ENCODE measurements at places on chromosomes 13 and 19.

DNA sequence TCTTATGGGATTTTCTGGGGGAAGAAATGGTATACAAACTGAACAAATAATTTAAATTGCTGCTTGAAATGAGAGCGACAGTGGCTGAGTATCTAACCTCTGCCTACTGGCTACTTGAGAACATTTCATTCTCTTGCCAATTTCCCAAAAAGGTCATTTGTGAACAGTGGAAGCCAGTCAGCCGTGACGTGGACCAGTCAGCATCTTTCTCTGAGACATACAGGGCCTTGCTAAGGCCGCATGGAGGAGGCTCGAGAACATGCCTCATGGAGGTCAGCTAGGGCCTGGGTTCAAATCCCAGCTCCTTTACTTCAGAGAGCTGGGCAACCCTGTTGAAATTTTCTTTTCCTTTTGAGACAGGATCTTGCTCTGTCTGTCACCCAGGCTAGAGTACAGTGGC lies 20.3 kb downstream of the ZC3H4 start:
- DNase-seq, result no peak

GRCh38 chr13:97371486-97372109 lies 62.4 kb upstream of the RAP2A start:
- DNase-seq, result no peak

DNA sequence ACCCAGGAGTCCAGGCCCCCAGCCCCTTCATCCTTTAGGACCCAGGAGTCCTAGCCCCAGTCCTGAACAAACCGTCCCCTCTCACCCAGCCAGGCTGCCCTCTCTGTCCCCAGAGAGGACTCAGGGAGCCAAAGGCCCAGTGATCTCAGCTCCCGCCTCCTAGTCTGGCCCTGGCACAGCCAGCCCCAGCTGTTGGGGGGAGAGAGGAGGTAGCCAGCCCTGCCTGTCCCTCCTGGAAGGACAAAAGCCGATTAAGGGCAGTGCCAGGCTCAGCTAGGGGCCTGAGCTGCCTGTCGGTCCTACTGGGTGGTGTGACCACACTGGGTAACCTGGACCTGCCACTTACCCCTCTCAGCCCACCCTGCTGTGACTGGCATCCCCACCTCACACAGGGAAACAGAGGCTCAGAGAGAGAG lies 14.5 kb downstream of the LIPE start:
- no peak for DNase-seq

DNA sequence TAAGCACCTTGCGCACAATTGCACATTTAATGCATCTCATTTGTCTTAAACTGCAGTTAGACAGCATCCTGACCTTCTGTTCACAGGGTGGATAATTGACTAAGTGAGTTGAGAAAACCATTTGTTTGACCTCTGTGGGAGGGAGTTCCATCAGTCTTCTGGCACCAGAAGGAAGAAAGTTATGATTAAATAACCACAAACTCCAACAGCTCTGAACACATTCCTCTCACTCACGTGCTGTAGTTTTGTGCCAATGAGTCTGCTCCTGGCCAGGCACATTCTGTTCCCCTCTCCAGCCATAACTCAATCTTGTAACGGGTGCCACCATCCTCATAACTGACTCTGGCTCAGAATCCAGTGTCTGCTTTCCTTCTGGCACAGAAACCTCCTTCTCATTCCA lies 817.2 kb downstream of the SLITRK1 start:
- DNase-seq, result peak; percentile 96

DNA sequence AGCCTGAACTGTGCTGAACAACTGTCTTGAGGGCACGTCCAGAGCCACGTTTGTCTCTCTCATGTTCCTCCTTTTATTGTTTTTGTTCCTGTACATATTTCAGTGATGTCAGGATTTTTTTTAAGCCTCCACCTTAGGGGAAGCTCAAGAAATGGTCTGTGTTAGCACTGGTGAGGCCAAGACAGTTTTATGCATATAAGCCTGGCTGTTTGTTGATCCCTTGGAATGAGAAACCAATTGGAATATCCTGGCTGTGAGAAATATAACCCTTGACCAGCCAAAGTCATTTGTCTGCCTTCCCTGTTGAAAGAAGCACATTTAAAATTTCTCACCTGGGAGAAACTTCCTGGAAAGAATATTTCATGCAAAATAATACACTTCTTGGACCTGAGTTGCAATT lies 115.8 kb downstream of the DNAJC15 start:
- DNase-seq, result no peak

DNA sequence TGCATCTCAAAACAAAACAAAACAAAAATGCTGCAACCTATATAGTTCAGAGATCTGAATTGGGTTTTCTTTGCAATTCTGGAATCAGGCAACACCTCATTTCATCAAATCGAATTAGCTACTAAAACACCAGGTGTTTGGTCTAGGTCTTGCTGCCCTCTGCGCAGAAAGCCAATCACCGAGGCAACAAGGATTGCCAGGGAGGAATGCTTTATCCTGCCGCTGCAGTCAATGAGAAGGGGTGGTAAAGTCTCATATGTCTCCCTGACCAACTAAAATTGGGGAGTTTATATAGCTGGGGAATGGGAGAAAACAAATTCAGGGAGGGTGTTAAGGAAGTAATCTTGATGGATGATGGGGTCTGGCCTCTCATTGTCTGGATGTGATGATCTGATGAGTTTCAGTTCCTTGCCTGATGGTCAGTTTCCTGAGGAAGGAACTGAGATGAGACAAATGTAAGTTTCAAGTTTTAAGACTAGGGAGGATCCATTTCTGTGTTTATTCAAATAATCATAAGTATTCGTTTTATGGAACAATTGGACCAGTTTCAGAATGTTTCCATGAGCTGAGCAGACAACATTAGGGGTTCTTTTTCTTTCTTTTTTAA lies 5.0 kb upstream of the YJU2 start:
- no peak for DNase-seq

- DNase-seq, result no peak
Measured at GRCh38 chr13:98505217-98505616, 71.7 kb downstream of the STK24 start.

DNA sequence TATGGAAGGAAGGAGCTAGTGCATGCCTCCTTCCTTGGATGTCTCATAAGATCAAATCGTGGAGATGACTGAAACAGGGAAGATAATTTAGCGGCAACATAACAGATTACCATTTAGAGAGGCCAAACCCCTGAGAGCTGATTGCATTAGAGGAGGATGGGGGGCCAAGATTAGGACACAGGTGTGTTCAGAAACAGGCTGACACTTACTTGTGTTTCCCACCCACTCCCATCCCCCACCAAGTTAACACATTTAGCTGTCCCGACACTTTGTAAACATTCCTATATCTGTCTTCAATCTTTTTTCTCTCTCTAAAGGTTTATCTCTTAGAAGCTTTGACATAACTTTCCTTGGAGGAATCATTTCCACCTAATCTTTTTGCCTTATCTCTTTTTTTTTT lies 48.8 kb upstream of the KCTD4 start:
- no peak for DNase-seq

DNA sequence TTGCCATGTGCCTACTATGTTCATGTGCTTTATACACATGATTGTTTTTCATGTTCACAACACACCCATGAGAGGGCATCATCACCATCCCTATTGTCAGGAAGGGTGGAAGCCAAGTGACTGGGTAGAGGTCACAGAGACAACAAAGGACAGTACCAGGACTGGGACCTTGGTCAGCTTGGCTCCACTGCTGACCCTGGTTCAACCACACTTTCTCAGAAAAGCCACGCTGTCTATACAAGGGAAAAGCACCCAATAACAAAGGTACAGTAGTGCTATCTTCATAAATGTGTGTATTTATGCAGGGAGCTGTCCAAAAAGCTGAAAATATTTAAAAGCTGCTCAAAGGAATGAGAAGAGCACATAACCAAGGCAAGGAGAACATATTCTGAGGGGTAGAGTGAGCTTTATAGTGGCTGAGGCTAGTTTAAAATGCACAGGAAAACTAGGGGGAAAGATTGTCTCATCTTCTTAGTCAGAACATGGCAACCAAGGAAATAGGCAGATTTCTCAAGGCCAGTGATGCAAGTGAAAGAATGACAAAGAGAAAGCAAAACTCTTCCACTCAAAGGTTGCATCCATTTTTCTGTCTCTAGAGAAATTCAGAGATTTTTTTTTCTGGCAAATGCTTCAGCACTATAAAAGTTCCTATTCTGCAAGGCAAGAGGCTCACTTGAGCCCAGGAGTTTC lies 415.0 kb downstream of the FOXO1 start:
- peak; percentile 61 for DNase-seq

- peak; percentile 97 for DNase-seq
Measured at GRCh38 chr19:16381756-16382401, 57.3 kb downstream of the KLF2 start.

GRCh38 chr19:4542896-4543841 lies 3.3 kb upstream of the LRG1 start:
- no peak for DNase-seq

DNA sequence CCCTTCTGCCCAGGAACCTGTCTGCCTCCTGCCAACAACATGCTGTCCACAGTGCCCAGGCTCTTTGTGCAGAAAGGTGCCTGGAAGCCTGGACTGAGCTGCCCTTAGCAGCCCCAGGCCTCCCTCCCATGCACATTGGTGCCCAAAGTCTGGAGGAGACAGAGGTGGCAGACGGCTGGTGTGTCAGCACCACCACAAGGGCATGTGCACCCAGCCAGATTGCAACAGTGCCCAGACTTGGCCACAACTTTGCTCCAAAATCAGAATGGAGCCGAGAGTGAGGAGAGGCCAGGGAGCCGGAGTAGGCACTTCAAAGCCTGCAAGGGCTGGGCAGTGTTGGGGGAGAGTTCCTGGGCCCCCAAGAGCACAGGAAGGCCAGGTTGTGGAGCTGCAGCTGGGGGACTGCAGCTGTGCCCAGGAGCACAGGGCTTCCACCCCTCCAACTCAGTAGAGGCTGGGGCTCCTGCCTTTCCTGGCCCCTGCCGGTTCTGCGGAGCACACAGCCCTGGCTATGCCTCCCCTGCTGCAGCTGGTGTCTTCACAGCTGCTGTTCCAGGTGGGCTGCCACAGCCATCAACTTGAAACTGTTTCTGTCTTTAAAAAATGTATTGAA lies 1255.8 kb downstream of the SLITRK5 start:
- no peak for DNase-seq

DNA sequence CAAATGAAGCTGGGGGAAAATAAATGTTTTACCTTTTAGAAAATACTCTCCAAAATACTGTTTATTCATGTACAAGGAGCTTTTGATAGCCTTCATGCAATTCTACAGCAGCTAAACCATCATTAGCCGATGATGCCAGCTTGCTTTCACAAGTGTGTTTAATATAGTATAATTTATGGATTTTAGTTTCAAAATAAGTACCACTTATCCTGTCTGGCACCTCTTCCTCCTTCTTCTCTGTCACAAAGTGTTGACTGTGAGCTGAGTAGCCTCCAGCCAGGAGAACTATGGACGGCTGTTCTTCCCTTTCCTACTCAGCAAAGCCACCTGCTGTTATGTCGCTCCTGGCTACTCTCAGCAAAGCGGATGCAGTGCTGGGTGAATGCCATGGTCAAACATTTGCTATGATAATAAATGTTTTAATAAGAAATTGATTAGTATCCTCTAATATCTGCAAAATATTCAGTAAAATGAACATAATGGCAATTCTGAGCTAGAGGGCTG lies 238.2 kb downstream of the LIG4 start:
- DNase-seq, result no peak

DNA sequence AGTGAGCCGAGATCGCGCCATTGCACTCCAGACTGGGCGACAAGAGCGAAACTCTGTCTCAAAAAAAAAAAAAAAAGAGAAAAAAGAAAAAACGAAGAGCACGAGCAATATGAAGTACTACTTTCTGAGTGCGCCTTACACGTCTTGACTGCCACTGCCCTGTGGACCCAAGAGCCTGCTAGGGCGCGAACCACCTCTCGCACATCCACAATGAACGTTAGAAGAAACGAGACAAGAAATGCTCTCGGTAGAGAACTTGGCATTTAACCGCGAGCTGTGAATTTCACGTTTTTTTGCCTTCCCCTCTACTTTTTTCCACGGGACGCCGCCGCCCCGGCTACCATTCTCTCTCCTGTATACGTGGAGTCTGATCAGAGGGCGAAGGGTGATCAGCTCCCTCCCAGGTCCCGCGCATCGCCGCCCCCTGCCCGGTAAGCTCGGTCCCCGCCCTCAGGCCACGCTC lies 454 bp downstream of the TIMM44 start:
- peak; percentile 13 for DNase-seq

GRCh38 chr13:92823059-92823458 lies 403.5 kb upstream of the GPC6 start:
- no peak for DNase-seq

- DNase-seq, result peak; percentile 43
Measured at GRCh38 chr13:50309318-50309717, 294.1 kb downstream of the KCNRG start.

- no peak for DNase-seq
Measured at GRCh38 chr19:13982773-13983172, 23.3 kb downstream of the RFX1 start.

- peak; percentile 22 for DNase-seq
Measured at GRCh38 chr13:33250609-33251008, 34.9 kb downstream of the STARD13 start.

DNA sequence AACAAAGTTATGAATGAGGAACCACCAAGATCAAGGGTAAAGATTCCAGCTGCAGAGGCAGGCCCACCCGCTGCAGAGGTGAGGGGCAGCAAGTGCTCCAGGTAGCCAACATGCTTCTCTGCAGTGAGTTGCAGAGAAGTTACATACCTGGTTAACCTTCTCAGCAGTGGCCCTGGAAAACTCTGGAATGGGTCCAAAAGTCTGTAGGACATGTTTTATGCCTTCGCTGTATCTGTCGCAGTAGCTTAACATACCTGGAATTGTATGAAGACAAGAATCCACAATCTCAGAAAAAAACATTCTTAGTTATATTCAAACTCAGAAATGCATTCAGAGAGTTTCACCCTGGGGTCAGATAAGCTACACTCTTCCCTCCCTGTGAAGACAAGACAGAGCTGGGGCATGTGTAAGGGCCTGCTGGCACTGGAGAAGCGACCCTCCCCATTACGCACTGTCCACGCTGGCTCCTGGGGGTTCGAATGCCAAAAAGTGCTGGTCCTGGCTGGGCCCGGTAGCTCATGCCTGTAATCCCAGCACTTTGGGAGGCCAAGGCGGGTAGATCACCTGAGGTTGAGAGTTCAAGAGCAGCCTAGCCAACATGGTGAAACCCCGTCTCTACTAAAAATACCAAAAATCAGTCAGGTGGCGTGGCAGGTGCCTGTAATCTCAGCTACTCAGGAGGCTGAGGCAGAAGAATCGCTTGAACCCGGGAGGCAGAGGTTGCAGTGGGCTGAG lies 121.0 kb downstream of the CRYL1 start:
- no peak for DNase-seq

- no peak for DNase-seq
Measured at GRCh38 chr19:28968721-28969120, 244.2 kb downstream of the UQCRFS1 start.

DNA sequence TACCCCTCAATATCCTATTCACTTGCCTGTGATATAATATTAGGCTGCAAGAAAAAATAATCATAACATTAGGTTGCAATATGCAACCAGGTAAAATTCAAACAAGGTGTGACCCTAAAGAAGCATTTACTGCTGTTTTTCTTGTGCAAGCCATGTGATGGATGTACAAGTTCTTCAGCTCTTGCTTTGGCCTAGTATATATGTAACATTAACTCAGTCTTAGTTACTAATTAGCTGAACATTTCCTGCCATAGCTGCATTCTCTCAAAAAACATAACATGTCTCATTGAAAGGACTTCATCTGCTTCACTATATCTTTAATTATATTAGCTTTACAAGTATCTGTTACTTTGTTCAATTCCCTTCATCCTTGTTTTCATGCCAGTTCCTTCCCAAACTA lies 406.8 kb upstream of the HTR2A start:
- DNase-seq, result no peak

- DNase-seq, result no peak
Measured at GRCh38 chr13:76289558-76289957, 596.6 kb downstream of the KCTD12 start.

All from fibroblast of the aortic adventitia (primary cell).